Activated naive CD8-positive, alpha-beta T cell treated with anti-CD3 and anti-CD28 coated beads, Interleukin-2, amount 50 U/mL, for 16 hours (primary cell): ENCODE measurements at places on chromosomes 6 and 20.

DNA sequence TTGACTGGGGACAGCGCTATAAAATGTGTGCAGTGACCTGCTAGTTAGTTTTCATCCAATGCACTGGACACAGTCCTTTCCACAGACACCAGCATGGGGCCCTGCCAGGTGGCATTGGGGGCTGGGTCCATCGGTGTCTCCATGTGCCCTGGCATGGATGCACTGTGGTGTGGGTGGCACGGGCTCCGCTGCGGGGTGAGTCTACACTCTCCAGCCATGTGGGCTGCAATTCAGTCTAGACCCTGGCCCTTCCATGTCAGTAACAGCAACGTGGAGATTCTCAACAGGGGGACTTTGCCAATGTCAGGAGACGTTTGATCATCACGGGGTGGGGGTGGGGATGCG lies 100.0 kb downstream of the RAMACL start:
- no peak for DNase-seq

DNA sequence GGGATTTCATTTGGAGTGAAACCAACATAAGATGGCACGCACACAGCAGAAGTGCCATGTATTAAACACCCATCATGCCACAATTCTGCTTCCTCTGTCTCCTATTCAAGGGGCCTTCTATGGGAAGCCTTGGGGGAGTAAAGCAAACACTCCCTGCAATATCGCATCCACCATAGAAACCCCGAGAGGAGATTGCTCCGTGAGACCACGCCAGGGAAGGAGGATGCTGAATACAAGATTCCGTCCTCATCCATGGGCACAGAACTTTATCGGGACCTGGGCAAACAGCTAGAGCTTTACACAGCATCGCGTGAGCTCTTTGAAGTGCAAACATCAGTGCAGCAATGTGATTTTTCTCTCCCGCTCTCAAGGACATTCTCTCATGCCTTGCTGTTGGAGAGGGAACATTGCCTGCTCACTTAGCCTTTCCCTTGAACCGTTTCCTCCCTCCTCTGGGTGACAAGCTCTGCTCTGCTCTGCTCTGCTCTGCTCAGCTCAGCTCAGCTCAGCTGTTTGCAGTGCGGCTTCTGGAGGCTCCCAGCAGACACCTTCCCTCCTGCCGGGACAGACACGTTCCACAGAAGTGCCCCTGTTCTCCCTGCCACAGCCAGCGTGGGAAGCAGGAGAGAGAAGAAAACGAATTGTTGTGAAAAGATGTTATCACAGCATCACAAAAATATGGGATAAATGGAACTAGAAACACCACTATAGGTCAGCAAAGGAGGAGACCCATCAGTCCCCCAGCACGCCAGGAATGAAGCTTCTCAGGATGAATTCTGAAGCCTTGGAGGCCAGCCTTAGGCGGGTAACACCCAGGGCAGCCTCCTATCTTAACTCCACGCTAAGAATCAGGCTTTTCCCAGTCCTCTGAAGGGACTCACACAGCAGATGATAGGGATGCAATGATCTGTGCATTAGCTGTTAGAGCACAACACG lies 48.2 kb downstream of the RNASET2 start:
- no peak for DNase-seq

DNA sequence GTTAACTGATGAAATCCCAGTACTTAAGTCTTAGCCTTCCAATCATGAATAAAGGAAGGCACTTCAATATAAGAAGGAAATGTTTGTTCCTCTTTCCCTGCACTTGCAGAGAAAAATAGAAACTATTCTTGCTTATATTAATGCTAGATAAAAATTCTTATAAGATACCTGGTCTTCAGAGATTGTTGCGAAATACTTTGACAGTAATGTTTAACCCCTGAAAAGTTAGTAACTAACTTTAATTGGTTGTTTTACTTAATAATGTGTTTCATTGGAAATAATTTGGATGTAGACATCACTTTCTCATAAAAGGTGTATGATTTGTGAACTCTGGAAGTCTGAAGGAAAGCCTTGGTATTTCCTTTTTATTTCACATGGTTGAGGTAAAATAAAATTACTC lies 294.2 kb upstream of the SYNCRIP start:
- DNase-seq = no peak

DNA sequence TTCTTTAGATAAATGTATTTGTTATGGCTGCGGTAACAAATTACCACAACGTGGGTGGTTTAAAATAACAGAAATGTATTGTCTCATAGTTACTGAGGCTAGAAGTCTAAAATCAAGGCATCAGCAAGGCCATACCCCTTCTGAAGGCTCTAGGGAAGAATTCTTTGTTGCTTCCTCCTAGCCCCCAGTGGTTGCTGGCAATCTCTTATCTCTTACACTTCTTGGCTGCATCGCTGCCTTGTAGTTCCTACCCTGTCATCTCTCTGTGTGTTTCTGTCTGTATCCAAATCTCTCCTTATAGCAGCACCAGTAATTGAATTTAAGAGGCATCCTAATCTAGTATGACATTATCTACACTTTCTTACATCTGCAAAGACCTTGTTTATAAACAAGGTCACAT lies 534.7 kb downstream of the PHF3 start:
- no peak for DNase-seq

- no peak for DNase-seq
Measured at GRCh38 chr20:53586640-53587039, 7.0 kb downstream of the ZNF217 start.

- no peak for DNase-seq
Measured at GRCh38 chr6:69935079-69935478, 68.7 kb downstream of the COL19A1 start.

- no peak for DNase-seq
Measured at GRCh38 chr6:3345836-3346235, 87.1 kb downstream of the PSMG4 start.

DNA sequence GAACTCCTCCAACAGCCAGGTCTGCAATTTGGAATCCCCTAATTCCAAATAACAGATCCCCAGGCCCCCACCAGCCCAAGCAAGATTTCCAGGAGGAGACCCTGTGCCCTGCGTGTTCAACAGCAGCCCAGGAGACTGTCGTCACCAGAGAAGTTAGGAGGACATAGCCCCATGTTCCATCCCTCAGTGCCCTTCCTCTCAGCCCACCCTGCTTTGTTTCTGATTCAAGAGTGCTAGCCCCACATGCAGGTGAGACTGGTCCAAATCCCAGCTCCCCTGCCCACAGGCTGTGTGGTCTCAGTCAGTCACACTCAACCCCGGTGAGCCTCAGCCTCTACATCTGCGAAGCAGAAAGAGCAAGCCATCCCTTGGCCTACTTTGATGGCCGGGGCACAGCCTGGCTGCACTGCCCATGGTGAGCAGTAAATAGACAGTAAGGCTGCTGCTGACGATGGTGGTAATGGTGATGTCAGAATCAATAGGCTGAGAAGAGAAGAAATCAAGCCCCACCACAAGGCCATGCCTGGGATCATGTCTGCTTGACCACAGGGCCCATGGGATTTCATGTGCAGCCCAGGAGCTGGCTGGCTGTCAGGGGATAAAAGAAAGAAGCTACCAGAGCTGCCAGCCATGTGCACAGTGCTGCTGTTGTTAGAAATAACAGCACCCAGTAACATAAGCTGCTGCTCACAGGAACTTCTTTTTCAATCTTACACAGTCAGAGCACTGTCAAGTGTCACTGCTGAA lies 51.5 kb upstream of the NXT1 start:
- no peak for DNase-seq

GRCh38 chr20:10843146-10843711 lies 169.4 kb upstream of the JAG1 start:
- DNase-seq = no peak

GRCh38 chr6:167763056-167763944 lies 63.4 kb upstream of the AFDN start:
- no peak for DNase-seq

DNA sequence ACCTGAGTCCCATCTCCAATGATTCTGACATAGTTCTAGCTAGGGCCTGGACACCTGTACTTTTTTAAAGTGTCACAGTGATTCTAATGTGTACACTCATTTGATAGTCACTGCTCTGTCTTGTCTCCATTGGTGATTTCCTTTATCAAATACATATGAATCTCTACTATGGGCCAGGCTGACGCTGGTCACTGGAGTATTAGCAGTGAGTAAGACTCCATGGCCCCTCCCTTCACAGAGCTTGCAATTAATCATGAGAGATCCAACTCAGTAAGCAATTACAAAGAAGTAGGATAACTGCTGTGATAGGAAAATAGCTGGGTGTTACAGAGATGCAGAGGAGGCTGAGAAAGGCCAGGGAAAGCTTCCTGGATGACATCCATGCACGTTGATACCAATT lies 19.3 kb upstream of the SASH1 start:
- no peak for DNase-seq

DNA sequence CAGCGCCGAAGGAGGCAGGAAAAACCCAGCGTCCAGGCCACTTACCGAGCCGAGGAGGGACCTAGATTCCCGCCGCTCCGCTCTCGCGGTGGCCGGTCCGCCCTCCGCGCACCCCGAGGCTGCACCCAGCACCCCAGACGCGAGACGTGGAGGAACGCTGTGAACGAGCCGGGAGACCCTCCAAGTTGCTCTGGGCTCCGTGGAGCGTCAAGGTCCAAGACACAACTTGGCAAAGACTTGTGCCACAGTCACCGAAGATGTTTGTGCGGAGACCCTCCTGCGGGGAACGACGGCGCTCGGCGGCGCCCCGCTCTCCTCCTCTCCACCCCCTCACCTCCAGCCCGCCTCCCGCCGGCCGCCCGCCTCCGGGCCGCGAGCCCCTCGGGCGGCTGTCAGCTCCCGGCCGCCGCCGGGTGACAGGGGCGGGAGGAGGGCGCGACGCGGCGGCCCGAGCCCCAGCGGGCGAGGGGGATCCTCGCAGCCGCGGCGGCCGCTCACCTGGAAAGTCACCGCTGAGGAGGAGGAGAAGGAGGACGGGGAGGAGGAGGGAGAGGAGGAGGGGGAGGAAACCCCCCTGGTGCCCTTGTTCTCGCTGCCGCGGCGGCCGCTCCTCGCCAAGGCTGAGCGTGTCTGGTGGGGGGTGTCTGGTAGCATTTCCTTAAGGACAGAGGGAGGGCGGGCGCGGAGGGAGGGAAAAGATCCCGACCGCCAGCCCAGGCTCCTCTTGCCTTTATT lies 637 bp upstream of the HIVEP2 start:
- peak; percentile 37 for DNase-seq

DNA sequence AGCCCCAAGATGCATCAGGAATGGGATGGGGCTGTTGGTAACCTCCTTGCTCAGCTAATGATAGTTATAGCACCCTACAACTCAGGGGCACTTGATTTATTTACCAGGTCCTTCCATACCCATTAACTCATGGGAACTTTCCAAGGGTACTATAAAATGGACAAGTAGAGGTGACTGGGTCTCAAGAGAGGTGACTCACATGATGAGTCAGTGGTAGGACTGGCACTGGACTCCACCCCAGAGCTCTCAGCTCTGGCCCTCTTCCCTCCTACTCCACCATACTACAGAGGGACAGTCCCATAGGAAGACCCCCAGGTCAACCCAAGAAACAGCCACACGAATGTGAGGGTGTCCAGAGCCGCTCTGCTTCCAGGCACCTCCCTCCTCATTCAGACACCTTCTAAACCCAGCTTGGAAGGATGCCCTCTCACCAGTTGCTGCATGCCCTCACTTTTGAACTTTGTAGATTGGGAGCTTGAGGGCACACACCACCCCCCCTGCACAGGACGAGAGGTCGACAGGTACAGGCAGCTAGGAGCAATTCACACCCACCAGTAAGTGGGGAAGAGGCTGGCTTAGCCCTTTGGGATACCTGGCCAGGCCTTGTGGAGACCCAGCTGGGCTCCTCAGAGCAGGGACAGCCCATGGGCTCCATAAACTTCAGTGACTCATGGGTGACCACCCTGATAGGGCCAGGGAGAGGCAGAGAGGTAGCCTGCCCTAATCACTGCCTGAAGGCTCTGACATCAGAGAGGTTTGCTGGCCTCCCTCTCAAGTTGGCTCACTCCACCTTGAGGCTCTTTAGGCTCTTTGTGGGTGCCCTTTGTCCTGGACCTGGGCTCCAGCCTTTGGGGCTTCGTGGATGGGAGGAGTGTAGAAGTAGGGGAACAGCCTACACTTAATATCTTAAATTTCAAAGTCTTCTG lies 81.6 kb upstream of the MLN start:
- no peak for DNase-seq

GRCh38 chr6:128491610-128492206 lies 28.7 kb downstream of the PTPRK start:
- DNase-seq = no peak

GRCh38 chr20:60254901-60255411 lies 296.7 kb downstream of the CDH26 start:
- no peak for DNase-seq

DNA sequence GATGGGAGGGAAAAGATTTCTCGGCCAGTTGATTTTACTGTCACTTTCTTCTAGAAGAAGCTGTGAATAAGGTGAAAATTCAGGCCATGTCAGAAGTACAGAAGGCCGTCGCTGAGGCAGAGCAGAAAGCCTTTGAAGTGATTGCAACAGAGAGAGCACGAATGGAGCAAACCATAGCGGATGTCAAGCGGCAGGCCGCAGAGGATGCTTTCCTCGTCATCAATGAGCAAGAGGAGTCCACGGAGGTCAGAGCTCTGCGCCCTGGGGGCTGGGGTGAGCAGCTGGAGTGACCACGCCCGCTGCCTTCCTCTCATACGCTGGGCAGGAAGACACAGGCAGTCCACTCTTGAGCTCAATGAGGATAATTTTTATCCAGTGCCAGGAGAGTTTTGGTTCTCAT lies 21.8 kb upstream of the C20orf144 start:
- no peak for DNase-seq

DNA sequence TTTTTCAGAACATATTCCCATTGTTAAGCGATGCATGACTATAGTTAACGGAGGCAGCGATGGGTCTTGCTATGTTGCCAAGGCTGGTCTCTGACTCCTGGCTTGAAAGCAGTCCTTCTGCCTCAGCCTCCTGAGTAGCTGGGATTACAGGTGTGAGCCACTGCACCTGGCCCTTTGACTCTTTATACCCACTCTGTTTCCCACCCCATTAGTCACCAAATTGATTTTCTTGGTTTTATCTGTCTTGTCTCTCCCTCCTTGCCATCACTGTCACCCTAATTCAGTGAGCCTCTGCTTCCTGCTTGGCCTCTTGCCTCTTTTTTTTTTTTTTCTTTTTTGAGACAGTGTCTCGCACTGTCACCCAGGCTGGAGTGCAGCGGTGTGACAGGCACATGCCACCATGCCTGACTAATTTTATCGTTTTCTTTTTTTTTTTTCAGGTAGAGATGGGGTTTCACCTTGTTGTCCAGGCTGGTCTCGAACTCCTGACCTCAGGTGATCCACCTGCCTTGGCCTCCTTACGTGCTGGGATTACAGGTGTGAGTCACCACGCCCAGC lies 31.3 kb downstream of the ZFAND3 start:
- DNase-seq = no peak

- DNase-seq = no peak
Measured at GRCh38 chr6:47603995-47604394, 94.4 kb upstream of the ADGRF4 start.

DNA sequence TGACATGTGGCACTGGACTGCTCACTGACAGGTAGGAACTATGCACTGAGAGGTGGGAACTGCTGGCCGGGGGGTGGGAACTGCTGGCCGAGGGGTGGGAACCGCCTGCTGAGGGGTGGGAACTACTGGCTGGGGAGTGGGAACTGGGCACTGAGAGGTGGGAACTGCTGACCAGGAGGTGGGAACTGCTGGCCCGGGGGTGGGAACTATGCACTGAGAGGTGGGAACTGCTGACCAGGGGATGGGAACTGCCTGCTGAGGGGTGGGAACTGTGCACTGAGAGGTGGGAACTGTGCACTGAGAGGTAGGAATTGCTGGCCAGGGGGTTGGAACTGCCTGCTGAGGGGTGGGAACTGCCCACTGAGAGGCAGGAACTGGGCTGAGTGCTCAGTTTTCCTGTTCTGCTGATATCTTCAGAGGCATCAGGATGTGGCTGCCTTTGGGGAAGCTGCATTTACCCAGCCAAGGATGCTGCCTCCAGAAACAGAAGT lies 90.2 kb downstream of the THBS2 start:
- DNase-seq = no peak
